ENCODE measurements at places on chromosomes 3 and 15.

DNA sequence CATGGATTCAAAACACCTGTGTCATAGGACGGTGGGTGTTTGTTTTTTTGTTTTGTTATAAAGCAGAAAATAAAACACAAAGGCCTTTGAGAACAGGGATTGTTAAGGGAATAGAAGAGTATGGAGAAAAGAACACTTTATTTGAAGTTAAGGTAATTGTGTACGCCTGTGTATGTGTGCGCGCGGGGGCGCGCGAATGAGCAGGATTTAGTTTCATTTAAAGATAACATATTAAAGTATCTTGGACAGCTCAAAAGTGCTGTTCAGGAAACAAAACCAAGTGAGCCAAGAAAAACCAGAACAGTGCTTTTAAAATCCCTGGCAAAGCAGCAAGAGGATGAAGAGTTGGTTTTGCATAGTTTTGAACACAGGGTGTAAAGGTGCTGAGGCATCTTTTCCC is 1.9 kb downstream of the CPNE4 start:
- DNase-seq: no peak

GRCh38 chr3:117302428-117302827 is 592.8 kb downstream of the TUSC7 start:
- DNase-seq: no peak

- DNase-seq: no peak
Observed at GRCh38 chr3:105593315-105593714, 226.6 kb downstream of the ALCAM start.

GRCh38 chr3:46303240-46303639 is 50.7 kb upstream of the CCR2 start:
- no peak for DNase-seq

- DNase-seq: no peak
Observed at GRCh38 chr3:185702262-185703225, 116.4 kb downstream of the SENP2 start.

GRCh38 chr3:189267981-189268613 is 96.3 kb downstream of the TPRG1 start:
- no peak for DNase-seq

GRCh38 chr15:31486506-31486905 is 159.9 kb downstream of the KLF13 start:
- no peak for DNase-seq

DNA sequence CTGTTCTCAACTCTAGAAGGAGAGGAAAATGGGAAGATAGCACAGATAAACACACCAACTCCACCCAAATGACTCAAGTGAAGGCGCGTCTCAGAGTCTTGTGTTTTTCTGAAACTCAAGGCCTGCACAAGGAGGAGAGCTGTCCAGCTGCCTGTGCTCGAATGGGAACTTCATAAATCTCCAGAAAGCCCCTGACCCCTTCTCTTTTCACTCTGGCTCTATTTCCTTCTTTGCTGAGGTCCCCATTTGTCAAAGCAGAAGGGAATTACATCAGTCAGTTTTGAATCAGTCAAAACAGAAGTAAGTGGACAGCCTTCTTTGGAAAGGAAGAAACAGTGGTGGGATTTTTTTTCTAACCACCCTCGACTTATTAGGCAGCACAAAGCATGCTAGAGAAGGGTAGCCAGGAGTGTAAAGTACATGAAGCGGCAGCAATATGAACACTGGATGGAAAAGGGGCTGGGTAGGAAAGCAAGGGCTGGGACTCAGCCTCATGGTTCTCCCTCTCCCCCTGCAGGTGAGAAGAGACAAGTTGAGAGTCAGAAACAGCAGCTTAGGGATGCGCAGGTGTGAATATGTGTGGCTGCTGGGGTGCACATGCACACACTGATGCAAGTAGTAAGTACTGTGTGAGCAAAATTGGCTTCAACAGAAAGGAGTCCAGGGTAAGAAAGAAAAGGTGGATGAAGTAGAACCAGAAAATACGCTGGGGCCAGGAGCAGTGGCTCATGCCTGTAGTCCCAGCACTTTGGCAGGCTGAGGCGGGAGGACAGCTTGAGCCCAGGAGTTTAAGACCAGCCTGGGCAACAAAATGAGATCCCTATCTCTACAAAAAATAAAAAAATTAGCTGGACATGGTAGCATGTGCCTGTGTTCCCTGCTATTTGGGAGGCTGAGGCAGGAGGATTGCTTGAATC is 36.6 kb upstream of the MAGEF1 start:
- DNase-seq: no peak

DNA sequence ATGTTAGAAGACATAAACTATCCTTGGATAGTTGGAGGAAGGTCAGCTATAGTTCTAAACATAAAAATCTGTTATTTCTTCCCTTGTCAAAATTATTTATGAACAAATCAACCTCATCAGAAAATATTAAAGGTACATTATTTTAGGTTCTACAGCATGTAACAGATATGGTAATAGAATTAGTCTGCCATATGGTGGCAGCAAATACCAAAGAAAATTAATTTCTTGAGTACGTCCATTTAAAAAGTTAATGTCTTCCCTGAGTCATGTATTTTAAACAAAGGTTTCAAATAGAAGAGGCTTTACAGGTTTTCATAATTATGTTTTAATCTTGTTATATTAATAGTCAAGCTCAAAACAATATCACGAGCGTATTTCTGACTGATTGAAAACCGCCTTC is 17.9 kb upstream of the ANKRD28 start:
- DNase-seq: no peak

DNA sequence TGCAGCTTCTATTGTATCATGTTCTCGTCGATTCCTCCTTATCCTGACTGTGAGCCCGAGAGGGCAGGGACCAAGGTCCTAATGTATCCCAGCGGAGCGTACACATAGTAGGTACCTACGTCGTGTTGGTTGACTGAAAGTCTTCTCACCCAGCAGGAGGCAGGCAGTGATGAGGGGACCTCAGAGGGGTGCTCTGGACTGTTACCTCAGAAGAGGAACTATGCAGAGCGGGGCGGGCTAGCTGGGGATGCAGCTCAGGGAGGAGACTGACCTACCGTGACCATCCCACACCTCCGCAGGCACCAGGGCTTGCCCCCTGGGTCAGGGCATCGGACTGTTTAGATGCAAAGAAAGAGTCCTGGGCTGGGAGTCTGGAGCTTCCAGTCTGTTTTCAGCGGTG is 11.4 kb downstream of the CHAC1 start:
- no peak for DNase-seq

DNA sequence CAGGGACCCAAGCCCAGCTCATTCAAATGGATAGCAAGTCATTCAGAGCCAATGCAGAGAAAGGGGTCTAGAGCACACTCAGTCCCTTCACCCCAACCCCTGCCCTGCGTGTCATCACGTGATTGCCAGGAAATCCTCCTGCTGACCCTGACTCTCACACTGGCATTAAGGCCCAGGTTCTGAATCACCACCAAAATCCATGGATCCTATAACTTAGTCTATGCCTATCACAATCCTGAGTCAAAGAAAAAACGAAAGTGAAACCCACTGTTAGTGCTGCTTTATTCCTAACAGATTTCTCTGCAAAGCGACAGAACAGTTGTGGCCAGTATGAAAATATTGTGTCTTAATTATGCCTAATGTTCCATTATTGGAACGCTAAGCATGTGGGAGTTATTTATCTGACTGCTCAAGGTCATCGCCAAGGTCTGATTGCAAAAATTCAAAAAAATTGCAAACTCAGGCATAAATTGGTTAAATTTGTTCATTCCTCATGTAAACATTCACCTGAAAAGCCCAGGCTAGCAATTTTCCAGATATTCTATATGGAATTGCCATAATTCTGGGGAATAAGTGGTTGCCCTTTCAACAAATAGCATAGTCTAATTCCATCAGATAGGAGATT is 108.7 kb upstream of the EIF1B start:
- no peak for DNase-seq

GRCh38 chr3:186123012-186123411 is 14.1 kb upstream of the ETV5 start:
- DNase-seq: no peak

DNA sequence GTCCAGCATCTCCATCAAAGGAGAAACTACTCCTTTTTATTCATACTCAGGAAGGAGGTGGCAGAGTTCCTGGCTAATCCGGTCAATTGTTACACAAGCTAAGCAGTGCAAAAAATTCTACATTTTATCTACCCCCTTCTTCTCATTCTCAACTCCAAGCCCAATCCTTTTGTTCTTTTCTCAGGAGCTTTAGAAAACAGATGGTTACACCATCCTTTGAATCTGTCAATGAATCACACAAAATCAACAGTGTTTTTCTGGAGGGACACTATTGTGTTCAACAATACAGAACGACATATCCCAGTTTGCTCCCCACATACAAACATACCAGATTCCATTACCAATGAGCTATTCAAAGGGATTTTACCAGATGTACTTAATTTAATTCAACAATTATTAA is 362.1 kb downstream of the MAGI1 start:
- no peak for DNase-seq

- no peak for DNase-seq
Observed at GRCh38 chr15:90957031-90957790, 2.5 kb downstream of the RCCD1 start.

DNA sequence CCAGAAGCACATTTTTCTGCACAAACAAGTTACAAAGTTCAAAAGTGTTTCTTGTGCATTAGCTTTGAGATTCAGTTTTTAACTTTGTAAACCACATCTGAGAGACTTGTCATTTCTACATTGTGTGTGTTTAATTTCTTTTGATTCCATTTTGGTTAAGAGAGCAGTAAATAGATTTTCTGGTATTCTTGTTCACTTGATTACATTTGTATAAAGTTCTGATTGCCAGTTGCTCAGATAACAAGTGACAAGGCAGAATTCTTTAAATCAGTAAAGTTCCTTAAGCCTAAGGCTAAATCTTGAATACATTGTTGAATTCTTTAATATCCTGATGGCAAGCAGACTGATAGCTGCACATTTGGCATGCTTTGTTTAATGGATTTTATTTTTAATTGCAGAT is 3.1 kb upstream of the FBXO22 start:
- no peak for DNase-seq

DNA sequence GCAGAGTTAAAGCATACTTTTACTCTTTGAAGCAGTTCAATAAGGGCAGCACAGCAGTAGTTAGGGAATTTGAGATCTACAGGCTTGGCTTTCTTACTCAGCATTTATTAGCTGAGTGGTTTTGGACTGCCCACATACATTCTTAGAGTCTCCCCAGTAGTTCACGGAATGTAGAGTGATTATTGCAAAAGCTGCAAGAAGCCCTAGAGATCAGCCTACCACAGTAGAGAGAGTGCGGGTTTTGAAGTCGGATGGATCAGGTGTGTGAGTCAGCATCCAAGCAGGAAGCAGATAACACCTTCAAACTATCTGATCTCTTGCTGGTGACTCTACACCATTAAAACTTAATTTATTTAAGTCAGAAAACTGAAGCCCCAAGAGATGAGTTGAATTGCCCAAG is 171.9 kb downstream of the SYNPR start:
- DNase-seq: no peak

- DNase-seq: no peak
Observed at GRCh38 chr15:39804026-39804425, 21.4 kb upstream of the FSIP1 start.

DNA sequence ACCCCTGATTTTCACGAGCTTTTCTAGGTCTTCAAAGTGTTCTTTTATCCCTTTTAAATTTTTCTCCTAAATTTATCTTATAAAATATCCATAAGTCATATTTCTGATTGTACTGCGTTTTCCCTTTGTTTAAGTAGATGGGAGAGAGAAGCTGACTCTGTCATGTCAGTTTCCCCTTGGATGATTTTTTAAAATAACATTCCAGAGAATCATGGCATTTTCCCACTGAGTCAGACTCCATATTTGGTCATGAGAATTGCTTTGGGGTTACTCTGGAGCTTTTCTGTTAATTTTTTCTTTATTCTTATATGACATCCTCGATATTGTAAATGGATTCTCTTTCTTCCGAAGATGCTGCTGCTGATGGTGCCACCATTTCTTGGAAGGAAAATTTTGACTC is 28.6 kb upstream of the UMPS start:
- no peak for DNase-seq

DNA sequence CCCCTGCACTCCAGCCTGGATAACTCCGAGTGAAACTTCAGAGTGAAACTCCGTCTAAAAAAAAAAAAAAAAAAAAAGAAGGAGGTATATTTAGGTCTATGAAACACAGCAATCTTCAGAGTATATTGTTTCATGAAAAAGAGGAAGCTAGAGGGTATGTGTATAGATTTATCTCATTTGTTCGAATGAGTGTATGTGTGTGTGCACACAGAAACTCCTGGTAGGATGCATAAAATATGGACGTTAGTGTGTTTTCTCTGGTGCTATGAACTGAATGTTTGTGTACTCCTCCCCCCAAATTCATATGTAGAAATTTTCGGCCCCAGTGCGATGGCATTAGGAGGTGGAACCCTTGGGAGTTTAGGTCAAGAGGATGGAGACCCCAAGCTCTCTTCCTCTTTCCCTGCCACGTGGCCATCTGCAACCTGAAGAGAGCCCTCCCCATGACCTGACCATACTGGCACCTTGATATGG is 98.6 kb upstream of the KLF13 start:
- no peak for DNase-seq

DNA sequence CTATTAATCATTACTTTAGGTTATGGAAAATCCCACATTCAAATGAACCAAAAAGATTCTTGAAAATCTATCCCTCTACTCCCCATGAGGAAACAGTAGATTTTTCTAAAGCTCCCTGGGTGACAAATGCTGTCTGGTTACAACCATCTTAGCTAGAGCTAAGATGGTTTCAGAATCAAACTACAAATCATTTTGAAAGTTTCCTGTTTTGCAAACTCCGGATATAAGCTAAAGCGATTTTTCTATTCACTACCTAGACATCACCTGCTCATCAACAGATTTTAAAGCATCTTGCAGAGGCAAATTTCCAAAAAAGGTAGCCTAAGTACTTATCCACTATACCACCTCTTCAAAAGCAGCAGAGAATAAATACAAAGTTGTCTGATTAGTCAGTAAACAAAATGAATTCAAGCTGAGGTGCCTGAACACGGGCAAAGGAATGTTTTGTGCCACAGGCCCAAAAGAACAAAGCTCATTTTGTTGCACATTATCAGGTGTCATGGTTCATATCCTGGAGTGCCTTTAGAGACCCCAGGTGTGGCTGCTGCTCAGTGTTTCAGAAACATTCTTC is 204.9 kb downstream of the TNIK start:
- no peak for DNase-seq

GRCh38 chr3:153130312-153130977 is 31.6 kb upstream of the RAP2B start:
- no peak for DNase-seq

Data from amygdala (tissue), 56 donors.